Brain microvascular endothelial cell (primary cell): ENCODE measurements at places on chromosomes 5 and 9.

DNA sequence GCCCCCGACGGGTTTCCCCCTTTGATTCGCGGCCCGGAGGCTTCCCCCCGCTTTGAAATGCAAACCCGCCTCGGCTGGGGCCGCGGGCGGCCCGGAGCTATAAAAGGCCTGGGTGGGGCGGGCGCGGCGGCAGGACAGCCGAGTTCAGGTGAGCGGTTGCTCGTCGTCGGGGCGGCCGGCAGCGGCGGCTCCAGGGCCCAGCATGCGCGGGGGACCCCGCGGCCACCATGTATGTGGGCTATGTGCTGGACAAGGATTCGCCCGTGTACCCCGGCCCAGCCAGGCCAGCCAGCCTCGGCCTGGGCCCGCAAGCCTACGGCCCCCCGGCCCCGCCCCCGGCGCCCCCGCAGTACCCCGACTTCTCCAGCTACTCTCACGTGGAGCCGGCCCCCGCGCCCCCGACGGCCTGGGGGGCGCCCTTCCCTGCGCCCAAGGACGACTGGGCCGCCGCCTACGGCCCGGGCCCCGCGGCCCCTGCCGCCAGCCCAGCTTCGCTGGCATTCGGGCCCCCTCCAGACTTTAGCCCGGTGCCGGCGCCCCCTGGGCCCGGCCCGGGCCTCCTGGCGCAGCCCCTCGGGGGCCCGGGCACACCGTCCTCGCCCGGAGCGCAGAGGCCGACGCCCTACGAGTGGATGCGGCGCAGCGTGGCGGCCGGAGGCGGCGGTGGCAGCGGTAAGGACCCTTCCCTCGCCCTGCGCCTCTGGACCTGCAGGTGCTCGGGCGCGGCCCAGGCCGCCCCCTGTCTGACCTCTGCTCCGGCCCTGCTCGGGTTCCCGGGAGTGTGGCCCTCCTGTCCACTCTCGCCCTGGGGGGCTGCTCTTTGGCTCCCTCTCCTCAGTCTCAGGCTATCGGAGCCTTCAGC lies at the start of gene CDX1:
Gene CDX1, plus strand, starts transcription at position 129 of the 862 bp plus-strand sequence. Its CDS starts 99 bp downstream, at position 228.
- DNase-seq: no peak

- no peak for DNase-seq
Observed at GRCh38 chr9:93893899-93894690, 61.1 kb downstream of the BARX1 start.

GRCh38 chr5:57900381-57900944 lies 417.9 kb upstream of the ACTBL2 start:
- DNase-seq: no peak

GRCh38 chr5:118353970-118354369 lies 634.4 kb downstream of the DTWD2 start:
- no peak for DNase-seq
